ENCODE measurements at places on chromosomes 12 and 14.

GRCh38 chr12:79360286-79360685, 330.5 kb downstream of the PAWR start:
- no peak for DNase-seq

- no peak for DNase-seq
These were observed 162.9 kb downstream of the PCNX1 start for GRCh38 chr14:71070169-71070568.

DNA sequence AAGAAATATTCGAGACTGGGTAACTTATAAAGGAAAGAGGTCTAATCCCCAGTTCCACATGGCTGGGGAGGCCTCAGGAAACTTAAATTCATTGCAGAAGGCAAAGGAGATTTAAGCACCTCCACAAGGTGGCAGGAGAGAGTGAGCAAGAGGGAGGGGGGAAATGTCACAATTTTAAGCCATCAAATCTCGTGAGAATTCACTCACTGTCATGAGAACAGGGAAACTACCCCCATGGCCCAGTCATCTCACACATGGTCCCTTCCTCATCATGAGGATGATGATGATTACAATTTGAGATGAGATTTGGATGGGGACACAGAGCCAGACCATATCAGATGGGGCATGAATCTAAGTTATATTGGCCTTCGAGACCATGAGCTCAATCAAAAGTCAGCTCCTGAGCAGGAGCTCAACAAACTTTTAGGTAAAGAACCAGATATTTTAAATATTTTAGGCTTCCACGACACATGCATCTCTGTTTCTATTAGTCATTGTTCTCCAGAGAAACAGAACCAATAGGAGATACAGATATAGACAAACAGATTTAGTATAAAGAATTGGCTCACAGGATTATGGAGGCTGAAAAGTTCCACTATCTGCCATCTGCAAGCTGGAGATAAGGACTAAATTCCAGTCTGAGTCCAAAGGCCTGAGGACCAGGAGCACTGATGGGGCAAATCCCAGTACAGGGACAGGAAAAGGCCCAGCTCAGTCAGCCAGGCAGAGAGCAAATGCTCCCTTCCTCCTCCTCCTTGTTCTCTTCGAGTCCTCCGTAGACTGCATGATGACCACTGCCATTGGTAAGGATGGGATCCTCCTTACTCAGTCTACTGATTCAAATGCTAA, 24.9 kb downstream of the DGLUCY start:
- DNase-seq = peak; percentile 9

- no peak for DNase-seq
These were observed 47.6 kb downstream of the SLC8B1 start for GRCh38 chr12:113287146-113287898.

DNA sequence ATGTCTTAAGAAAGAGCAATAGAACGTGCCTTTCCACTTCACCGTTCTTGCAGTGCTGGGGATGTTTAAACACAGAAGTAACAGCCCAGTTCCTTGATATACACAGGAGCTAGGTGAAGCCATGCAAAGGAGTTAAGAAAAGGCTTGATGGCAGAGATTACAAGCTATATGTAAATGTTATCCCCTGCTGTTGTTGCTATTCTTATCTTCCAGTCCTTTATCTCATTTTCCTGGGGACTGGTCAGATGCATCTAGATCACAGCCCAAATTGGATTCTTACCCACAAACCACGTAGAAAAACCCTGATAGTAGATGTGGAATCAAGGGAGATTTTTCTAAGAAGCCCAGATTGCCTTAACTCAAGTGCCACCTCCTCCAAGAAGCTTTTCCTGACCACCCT, 5.5 kb downstream of the ASCL1 start:
- DNase-seq = no peak

DNA sequence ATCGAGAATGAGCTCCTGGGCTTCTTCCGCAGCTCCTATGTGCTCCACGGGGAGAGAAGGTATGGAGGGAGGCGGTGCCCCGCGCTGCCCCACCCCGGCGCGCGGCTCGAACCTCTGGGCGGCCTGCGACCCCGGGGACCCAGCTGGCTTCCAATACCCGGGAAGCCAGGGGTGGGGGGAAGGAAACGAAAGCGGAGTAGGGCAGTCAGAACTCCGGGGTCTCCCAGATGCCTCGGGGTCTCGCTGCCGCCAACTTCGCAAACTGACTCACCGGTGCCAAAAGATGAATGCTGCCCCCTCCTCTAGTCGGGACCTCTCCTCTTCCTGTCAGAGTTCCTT, 1.3 kb downstream of the TRHDE start:
- no peak for DNase-seq

GRCh38 chr14:35268946-35269345, 23.2 kb upstream of the PSMA6 start:
- DNase-seq = no peak

- DNase-seq = peak; percentile 73
These were observed 1.0 kb upstream of the DUSP6 start for GRCh38 chr12:89353188-89353822.

DNA sequence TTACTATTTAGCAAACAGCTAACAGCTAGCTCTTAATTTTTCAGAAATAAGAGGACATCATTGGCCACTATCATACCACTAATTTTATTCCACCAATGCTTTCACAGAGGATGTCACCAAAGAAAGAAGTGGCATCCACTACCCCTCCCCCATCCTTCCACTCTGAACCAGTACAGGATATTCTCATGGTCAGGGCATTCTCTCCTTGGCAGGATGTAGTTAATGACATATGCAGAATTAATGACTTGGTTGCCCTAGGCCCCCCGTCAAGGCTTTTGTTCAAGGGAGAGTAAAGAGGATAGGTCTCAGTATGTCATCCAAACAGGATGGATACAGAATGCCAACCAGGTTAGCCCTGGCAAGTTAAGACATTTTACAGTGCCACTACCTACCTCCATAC, 18.9 kb upstream of the NUP107 start:
- no peak for DNase-seq

- DNase-seq = peak; percentile 52
These were observed 61.1 kb downstream of the NCOR2 start for GRCh38 chr12:124506145-124506831.

- DNase-seq = no peak
These were observed 177.8 kb upstream of the EGLN3 start for GRCh38 chr14:34128665-34129064.

- DNase-seq = no peak
These were observed 31.9 kb upstream of the MON2 start for GRCh38 chr12:62434494-62435302.

- DNase-seq = no peak
These were observed 3.7 kb downstream of the DACT1 start for GRCh38 chr14:58641509-58641908.

DNA sequence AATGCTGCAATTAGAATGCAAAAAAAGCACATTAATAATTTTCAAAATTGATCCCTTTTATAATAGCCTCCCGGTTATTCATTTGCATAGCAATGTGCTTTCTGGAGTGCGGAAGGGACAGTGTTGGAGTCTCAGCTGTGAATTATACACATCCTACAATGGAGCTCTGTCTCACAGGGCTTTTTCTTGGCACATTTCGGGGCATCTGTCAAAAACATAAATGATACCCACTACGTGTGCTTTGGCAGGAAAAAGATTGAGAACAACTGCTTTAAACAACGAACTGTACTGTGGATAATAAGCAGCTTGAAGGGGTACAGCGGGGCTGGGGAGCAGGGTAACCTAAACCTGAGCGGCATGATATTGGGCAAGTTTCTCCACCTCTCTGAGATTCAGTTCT, 123.1 kb downstream of the PAH start:
- DNase-seq = no peak

DNA sequence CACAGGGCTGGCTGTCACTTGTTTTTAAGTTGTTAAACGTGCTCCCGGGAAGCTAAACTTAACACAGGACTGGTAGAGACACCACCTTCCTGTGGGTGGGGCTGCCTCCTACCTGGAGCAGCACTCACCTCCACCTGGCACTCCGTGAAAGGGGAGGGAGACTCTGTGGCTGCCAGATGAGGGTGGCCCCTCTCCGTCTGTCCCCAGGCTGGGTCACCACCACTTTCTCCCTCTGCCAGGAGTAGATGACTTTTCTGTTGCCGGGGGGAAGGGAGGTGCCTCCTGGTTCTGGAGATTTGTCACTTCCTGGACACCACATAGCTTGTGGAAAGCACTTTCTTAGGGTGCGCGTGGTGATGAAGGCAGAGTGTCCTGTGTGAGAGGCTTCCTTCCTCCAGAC, 81.3 kb downstream of the WDR20 start:
- DNase-seq = peak; percentile 45

DNA sequence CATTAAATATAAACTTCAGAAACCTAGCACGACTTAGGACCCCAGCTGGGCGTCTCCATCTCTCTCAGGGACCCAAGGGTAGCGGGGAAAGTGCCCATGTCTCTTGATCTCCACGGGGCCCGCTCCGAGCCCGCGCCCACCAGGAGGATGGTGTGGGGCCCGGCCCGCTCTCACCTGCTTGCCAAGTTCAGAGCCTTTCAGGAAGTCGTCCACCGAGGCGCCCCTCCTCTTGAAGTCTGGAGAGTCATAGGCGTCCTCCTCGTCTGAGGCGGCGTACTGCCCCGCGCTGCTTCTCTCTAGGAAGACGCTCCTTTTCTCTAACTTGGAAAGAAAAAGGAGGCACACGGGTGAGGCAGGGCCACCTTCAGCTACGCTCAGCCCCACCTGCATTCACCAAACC, 96.9 kb downstream of the PIWIL1 start:
- DNase-seq = no peak

- DNase-seq = peak; percentile 31
These were observed 87.8 kb upstream of the PSMC1 start for GRCh38 chr14:90168425-90169105.

GRCh38 chr14:104345621-104346462, 207.5 kb downstream of the KIF26A start:
- DNase-seq = no peak

DNA sequence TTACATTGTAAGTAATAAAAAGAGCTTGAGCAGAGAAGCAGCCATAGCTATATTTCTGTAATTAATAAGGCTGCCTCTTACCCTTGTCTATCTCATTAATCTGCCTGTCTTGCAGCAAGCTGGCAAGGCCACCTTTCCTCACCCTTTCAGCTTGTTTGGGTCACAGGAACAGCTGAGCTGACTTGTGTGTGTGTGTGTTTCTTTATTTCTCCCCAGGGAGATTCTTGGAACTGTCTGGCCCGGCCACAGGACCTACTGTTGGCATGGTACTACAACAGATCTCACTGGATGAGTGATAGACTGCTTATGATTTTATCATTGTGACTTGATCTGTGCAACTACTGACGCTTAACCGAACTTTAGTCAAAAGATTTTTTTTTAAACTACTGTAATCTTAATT, 213.7 kb downstream of the SLC2A13 start:
- DNase-seq = no peak

DNA sequence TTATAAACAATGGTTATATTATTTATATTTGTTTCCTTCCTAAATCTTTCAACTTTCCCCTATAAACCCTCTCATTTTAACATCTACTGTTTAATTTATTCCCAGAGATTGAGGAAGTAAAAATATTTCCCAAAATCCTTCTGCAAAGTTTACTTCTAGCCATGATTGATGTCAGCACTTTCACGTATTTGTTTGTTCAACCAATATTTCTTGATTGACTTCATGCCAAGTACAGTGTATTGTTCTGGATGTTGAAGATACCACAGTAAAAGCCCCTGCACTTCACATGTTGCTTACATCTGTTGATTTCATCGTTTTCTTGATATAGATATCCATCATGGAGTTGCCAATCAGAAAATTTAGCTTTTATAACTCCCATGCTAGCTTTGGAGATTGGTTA, 81.8 kb downstream of the TTLL5 start:
- no peak for DNase-seq

GRCh38 chr14:62118461-62118860, 356.2 kb downstream of the SNAPC1 start:
- no peak for DNase-seq

- DNase-seq = no peak
These were observed 21.5 kb upstream of the LTA4H start for GRCh38 chr12:96056646-96057455.

GRCh38 chr14:47778631-47779030, 103.2 kb upstream of the MDGA2 start:
- no peak for DNase-seq

GRCh38 chr12:96416033-96416799, 16.0 kb upstream of the CDK17 start:
- peak; percentile 52 for DNase-seq

DNA sequence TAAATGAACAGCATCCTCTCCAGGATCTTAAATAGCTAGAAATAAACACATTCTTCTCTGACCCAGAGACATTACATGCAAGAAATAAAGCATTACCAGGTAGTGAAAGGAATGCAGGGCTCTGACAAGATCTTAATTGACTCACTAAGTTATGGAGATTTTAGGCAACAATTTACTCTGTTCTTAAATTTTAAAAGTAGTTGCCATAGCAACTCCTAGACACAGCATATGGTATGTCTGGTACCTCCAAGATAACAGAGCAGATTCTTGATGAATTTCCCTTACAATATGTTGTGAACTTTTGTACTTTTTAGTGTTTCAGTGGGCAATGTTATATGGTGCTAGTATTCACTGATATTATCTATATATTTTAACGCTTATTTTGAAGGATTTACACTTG, 76.7 kb upstream of the G2E3 start:
- DNase-seq = no peak

- DNase-seq = no peak
These were observed 1.3 kb downstream of the RNASE7 start for GRCh38 chr14:21043387-21043973.

GRCh38 chr12:68422956-68423574, 90.9 kb upstream of the MDM1 start:
- DNase-seq = no peak

DNA sequence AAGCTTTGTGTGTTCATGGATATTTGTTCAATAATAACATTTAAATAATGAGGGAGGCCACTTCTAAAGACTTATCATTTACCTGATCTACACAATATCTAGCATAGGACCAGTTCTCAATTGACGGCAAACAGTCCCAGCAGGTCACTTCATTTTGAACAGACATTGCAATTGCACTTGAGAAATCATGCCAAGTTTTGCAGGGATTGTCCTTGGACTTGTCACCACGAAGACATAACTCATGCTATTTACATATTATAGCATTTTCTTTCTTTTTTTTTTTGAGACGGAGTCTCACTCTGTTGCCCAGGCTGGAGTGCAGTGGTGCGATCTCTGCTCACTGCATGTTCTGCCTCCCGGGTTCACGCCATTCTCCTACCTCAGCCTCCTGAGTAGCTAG, 34.5 kb upstream of the BICD1 start:
- DNase-seq = no peak

All from AG08395 (cell line).